Transverse colon (tissue), 4 donors: ENCODE measurements at places on chromosomes 13 and 19.

GRCh38 chr19:14577264-14577663 lies 5.4 kb upstream of the NDUFB7 start:
- DNase-seq: no peak

DNA sequence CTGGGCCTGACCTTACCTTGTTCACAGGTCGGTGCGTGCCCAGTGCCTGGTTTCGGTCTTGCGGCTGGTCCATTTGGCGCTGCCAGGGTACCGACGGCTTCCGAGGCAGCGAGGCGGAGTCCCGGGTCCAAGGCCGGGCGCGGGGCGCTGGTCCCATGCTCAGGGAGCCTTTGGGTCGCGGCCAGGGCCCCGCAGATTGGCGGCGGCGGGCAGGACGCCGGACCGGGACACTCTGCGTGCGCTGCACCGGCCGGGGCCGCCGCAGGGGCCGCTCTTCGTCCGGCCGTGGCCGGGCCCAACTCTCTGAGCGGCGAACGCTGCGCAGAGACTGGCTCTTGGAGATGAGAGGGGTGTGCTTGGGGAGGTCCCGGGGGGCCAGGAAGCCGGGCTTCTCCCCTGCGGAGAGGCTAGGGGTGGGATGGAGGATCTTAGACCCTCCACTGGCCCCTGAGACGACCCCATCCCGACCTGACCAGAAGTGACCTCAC lies 3.4 kb upstream of the WIZ start:
- DNase-seq: no peak

- no peak for DNase-seq
These were observed 612.3 kb upstream of the SLITRK5 start for GRCh38 chr13:87058786-87059329.

DNA sequence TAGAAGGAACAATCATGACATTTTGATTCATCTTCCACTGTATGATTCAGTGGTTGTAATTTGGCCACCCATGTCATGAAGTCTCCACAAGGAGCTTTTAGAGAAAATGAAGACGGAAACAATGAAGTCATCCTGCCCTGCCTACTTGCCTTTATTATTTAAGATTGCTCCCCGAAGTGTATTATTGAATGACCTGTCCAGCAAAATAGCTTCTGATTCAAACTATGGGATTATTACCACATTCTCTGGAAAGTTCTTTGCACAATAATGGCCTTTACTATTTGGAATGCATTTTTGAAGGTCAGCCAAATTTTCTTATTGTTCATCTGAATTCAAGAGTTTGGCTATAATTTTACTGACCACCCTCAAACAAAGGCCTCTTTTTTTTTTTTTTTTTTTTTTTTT lies 77.8 kb upstream of the RFC3 start:
- no peak for DNase-seq

GRCh38 chr19:46472592-46472991 lies 1.2 kb upstream of the PNMA8A start:
- DNase-seq: no peak

DNA sequence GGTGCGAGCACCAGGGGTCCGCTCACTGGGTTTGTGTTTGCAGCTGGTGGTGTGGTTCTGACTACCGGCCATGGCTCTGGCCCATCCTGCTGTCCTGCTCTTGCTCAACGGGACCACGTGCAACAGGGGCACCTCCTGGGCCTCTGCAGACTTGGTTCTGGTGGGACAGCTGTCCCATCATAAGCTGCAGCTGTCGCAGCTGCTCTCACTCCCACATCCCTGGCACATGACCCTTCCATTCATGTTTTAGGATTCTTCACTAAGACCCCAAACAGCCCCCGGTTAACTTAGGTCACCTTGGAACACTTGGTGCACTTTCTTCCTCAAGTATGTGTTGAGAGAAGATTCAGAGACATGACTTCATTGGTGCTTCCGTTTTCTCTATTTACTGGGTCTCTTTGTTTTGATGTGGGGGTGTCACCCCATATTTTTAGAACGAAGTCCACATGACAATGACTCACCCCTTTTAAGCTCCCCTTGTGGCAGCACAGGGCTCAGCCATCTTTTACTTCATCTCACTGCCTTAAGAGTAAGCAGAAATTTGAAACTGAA lies 68.4 kb upstream of the ARHGEF7 start:
- no peak for DNase-seq

- DNase-seq: no peak
These were observed 142.0 kb upstream of the TSHZ3 start for GRCh38 chr19:31491242-31491641.

- DNase-seq: no peak
These were observed 95.6 kb downstream of the DLEU7 start for GRCh38 chr13:50747737-50748350.

- no peak for DNase-seq
These were observed 25.0 kb downstream of the LAMP1 start for GRCh38 chr13:113322043-113322461.

DNA sequence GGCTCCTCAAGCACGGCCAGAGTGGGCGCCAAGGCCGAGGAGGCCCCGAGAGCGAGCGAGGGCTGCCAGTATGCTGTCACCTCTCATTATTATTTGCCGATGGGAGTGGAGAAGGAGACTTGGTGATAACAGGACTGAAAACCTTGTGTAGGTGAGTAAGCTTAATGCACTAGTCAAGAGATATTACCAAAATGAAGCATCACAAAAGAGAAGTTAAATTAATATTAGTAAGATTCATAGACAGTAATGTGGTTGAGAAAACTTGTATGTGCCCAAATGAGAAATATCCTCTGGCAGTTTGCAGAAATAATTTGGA lies 204.5 kb upstream of the SLITRK1 start:
- DNase-seq: no peak

- DNase-seq: no peak
These were observed 132.6 kb upstream of the USP29 start for GRCh38 chr19:56987184-56987583.
